Activated B cell treated with CpG ODN at 0.5 μM for 24 hours (primary cell): ENCODE measurements at places on chromosomes 6 and 20.

DNA sequence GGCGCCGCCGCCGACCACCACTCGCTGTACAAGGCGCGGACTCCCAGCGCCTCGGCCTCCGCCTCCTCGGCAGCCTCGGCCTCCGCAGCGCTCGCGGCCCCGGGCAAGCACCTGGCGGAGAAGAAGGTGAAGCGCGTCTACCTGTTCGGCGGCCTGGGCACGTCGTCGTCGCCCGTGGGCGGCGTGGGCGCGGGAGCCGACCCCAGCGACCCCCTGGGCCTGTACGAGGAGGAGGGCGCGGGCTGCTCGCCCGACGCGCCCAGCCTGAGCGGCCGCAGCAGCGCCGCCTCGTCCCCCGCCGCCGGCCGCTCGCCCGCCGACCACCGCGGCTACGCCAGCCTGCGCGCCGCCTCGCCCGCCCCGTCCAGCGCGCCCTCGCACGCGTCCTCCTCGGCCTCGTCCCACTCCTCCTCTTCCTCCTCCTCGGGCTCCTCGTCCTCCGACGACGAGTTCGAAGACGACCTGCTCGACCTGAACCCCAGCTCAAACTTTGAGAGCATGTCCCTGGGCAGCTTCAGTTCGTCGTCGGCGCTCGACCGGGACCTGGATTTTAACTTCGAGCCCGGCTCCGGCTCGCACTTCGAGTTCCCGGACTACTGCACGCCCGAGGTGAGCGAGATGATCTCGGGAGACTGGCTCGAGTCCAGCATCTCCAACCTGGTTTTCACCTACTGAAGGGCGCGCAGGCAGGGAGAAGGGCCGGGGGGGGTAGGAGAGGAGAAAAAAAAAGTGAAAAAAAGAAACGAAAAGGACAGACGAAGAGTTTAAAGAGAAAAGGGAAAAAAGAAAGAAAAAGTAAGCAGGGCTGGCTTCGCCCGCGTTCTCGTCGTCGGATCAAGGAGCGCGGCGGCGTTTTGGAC is 2.0 kb downstream of the SOX4 start:
- DNase-seq, result peak; percentile 40

DNA sequence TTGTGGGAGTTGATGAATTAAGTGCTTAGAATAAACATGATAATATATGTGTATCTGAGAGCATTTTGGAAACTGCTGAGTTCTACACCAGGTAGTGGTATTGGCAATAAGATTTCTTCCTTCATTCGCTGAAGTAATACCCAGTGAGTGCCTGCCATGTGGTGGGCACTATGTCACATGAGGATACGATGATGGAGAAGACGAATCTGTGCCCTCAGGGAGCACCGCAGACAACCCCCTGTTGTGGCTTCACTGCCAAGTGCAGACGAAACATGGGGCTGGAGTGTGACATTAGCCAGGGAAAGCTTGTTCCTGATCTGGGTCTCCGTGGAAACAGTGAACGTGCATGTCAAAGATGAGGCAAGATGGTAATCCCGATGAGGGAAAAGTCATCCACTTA is 7.9 kb downstream of the ZNF76 start:
- DNase-seq, result no peak

DNA sequence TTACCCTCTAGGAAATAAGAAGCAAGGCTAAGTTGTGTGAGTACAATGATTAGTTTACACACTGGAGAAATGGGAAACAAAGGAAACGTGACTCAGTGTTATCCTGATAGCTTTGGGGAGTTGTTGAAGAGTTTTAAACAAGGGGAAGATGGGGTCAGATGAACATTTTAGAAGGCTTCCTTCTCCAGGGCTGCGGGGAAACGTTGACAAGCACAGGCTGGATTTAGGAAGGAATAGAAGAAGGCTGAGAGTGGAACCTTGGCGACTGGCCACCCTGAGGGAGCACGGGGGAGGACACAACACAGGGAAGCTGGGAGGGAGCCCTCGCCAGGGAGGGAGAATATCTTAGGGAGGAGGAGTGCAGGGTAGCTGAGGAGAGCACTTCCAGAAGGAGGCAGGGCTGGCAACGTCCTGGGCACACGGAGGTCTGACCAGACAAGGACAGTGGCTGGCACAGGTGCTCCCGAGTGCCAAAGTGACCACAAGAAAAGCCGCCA is 134.7 kb downstream of the AIG1 start:
- DNase-seq, result no peak

GRCh38 chr6:50602292-50602691 is 111.0 kb upstream of the TFAP2D start:
- DNase-seq, result no peak

DNA sequence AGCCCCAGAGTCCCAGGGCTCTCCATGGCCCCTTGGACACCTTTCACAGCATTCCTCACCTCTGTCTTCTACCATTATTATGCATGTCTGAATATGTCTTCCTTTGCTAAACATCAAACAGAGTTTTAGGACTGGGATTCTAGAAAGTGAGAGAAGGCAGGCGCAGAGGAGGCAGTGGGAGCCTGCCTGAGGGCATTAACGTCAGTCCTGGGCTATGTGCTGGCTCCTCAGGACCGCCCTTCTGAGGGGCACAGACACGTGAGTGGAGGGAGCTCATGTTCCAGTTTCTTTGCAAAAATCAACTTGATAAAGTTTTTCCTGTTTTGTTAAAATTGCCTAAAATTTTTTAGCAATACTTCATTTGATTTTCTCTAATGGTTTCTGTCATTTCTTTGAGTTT is 38.0 kb downstream of the C6orf15 start:
- no peak for DNase-seq
